ENCODE measurements at places on chromosomes 16 and 17.

DNA sequence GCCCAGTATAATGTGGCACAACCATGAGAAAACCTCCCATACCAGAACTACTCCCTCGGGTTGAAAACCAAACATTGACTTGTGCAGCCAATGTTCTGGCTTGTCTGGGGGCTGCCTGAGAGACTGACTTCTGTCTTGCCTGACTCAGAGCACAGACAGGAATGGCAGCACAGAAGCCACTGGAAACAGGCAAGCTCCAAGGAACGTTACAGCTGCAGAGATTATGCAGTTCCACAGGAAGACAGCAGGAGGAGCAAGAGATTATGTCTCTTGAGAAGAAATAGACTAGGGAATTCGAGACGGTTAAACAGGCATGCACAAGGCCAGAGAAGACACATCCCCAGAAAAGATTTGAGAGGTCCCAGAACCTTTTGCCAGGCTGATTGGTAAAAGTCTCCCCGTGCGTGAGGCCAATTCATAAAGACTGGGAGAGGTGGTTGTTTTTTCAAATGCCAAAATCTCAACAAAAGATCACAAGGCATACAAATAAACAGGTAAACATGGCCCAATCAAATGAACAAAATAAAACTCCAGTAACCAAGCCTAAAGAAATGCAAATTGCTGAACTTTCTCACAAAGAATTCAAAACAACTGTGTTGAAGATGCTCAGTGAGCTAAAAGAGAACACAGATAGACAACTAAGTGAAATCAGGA lies 90.6 kb upstream of the CDH5 start:
- DNase-seq, result peak; percentile 63

DNA sequence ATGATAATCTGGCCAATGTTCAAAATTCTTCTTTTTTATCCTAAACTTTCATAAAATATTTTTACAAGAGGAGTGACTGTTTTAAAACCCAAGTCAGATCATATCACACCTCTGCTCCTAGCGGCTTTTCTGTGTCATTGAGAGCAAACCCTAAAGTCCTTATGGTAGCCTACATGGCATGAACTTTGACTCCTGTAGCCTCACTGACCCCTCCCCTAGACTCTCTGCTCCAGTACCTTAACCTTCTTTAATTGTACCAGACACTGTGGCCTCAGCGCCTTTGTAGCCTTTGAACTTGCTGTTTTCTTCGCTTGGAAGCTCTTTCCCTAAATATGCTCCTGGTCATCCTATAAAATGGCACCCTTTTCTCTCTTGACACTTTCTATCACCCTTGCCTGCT lies 7.3 kb upstream of the SMPD3 start:
- DNase-seq, result no peak

DNA sequence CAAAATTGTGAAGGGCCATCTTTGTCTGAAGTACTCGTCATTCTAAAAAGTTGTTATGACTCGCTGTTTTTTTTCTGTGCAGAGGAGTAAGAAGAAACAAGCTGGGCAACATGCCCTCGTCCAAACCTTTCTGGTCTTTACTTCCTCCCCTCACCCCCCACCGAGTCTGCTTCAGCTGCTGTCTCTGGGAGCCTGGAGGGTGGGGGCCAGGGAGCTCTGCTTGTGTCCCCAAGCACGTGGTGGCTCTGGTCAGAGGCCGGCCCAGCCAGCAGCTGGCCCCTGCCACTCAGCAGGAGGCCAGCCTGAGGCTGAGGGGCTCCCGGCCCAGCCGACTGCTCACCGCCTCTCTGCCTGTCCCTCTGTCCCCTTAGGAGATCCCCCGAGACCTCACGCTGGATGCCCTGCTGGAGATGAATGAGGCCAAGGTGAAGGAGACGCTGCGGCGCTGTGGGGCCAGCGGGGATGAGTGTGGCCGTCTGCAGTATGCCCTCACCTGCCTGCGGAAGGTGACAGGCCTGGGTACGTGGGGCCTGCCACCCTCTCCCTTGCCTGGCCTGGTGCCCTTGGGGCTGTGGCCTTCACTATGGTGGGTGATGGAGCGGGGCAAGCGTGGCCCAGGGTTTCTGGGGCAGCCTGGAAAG lies 53.7 kb upstream of the LGALS9 start:
- peak; percentile 67 for DNase-seq

GRCh38 chr16:10833271-10833670 lies 14.7 kb upstream of the TVP23A start:
- no peak for DNase-seq

- DNase-seq, result no peak
These were observed 34.3 kb upstream of the SLC12A3 start for GRCh38 chr16:56830669-56831068.

DNA sequence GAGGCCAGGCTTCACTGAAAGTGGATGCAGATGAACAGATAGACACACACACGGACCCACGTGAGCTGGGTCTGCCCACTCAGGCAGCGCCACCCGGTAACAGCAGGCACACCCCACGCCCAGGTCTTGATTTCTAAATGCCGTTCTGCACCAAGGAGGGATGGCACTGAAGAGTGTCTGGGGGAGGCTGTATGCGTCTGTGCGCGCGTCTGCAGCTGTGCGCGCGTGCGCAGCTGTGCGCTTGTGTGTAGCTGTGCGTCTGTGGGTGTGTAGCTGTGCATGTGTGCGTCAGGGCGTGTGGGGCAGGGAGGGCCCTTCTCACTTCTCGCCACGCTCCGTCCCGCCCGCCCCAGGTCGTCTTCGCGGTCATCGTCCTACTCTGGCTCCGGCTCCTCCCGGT lies 15.5 kb upstream of the IL17C start:
- DNase-seq, result no peak

DNA sequence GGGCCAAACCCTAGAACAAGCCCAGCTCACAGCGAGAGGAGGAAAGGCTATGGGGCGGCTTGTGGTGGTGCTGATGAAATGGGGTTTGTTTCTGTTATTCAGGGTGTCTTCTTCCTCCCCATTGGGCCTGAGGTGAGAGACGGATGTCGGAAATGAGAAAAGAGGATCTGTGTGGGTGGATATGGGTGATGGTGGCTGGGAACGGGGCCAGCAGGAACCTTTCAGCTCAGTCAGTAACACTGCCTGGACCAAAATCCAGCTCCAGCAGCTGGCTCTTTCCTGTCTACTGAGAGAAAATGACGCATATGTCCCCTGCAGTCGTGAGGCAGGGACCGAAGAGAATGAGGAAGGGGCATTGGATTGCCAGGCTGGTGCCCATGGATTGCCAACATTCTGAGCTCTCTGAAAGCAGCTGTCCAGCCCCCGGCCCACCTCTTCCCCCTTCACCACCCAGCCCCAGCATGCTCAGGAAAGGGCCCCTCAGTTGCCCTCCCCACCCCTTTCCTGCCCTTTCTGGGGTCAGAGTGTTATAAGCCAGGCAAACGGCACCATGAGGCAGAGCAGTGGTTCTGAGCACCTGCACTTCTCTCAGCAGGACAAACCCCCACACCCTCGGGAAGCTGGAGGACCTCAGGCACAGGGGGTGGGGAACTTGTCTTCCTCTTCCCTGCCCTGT lies 4.0 kb downstream of the MYH3 start:
- no peak for DNase-seq

DNA sequence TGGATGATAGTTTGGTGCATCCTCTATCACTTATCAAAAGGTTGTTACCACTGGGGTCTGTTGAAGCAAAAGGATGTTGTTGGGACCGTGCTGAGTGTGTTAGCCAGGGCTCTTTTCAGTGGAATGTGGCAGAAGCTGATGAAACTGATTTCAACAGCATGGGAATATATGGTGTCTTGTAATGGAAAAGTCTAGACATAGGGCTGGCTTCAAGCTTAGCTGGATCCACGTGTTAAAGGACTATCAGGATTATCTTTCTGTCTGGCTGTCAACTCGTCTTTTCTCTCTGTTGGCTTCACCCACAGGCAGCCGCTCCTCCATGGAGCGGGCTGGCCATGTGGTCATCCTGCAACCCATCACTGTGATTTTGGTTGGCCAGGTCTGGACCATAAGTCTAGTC lies 8.7 kb downstream of the SNX29 start:
- DNase-seq, result no peak

- DNase-seq, result no peak
These were observed 16.7 kb downstream of the CDH11 start for GRCh38 chr16:65105171-65105570.

- DNase-seq, result no peak
These were observed 167.6 kb upstream of the FAM20A start for GRCh38 chr17:68768804-68769203.

DNA sequence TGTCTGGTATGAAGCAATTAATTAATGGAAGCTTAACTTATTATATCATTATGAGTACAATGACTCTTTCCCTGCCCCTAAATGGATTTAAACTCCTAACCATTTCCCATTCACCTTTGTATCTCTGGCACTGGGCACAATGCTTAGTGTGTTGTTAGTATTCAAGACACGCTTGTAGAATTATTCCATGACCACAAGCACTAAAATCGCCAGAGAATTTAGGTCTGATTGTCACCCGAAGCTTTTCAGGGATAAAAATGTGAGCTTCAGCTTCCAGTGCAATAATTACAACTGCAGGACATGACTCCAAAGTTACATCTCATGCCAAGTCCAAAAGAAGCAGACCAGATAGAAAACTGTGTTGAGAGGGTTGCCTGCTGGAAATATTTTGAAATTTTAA lies 101.6 kb downstream of the CDH8 start:
- DNase-seq, result no peak

GRCh38 chr17:73072219-73072962 lies 20.1 kb downstream of the SLC39A11 start:
- DNase-seq, result no peak

GRCh38 chr16:1028056-1028455 lies 44.5 kb upstream of the SSTR5 start:
- DNase-seq, result no peak

GRCh38 chr16:55479430-55480140 lies 587 bp downstream of the MMP2 start:
- no peak for DNase-seq

Data from BE2C (cell line).